NCI-H1048 (cell line): ENCODE measurements at places on chromosomes 5 and 9.

- no peak for DNase-seq
Observed at GRCh38 chr9:36874921-36875320, 159.1 kb downstream of the PAX5 start.

GRCh38 chr5:91018200-91018599 lies 364.9 kb downstream of the ARRDC3 start:
- DNase-seq: no peak

DNA sequence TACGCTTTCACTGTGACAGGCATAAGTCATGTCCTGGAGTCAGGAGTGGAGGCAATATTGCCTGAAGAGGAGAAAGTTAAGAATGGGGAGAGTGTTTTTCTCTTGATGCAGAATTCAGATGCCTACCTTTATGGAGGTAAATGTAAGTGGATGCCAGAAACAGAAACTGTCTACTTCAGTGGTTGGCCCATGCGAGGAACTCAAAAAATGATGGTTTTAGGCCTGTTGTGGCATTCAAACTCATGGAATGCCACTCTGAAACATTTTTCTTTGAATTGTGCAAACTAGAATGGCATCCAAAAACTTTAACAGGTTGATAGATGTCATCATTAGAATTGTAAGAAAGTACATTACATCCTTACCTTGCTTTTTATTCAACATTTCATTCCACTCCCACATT lies 47.7 kb upstream of the NTRK2 start:
- DNase-seq: no peak

DNA sequence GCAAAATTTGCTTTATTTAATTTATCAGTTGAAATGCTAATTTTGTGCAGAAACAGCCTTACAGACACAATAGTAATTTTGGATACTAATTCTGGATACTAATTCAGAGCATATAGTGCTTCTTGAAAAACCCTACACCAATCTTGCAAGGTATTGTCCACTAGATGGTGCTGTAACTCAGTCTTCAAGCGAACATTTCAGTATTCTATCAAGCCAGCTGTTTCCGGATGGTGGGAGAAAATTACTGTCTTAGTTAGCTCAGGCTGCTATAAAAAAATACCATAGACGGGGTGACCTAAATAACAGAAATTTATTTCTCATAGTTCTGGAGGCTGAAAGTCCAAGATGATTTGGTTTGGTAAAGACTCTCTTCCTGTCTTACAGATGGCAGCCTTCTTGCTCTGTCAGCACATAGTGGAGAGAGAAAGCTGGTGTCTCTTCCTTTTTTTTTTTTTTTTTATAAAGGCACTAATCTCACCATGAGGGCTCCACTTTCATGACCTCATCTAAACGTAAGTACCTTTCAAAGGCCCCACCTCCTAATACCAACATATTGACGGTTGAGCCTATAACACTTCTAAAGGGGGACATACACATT lies 1306.5 kb upstream of the CDH9 start:
- DNase-seq: peak; percentile 59

DNA sequence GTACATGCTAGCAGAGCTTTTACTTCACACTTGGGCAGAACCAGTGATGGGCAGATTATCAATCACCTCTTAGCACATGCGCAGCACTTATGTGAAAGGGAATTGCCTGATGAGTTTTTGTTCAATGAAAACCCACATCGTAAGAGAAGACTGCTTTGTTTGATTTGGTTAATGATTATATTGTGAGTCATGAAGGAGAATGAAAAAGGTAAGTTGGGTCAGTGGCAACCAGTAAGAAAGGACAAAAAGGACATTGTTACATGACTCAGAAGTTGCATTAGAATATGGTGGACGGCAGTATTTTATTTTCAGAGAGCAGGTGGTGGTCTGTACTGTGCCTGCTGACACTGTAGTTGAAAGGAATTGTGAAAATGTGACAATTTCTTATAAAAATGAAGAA lies 127.4 kb downstream of the AOPEP start:
- DNase-seq: no peak

- no peak for DNase-seq
Observed at GRCh38 chr5:162209005-162209605, 141.5 kb downstream of the GABRG2 start.

- no peak for DNase-seq
Observed at GRCh38 chr5:89712134-89712700, 697.3 kb downstream of the CETN3 start.

GRCh38 chr5:172364773-172365172 lies 81.2 kb upstream of the UBTD2 start:
- DNase-seq: no peak

GRCh38 chr5:91956738-91957137 lies 573.6 kb upstream of the ARRDC3 start:
- DNase-seq: no peak

- no peak for DNase-seq
Observed at GRCh38 chr9:23380821-23381220, 445.2 kb downstream of the ELAVL2 start.

GRCh38 chr5:72702881-72703434 lies 113.5 kb upstream of the TNPO1 start:
- DNase-seq: no peak

GRCh38 chr9:113511856-113512761 lies 48.6 kb downstream of the RGS3 start:
- no peak for DNase-seq

DNA sequence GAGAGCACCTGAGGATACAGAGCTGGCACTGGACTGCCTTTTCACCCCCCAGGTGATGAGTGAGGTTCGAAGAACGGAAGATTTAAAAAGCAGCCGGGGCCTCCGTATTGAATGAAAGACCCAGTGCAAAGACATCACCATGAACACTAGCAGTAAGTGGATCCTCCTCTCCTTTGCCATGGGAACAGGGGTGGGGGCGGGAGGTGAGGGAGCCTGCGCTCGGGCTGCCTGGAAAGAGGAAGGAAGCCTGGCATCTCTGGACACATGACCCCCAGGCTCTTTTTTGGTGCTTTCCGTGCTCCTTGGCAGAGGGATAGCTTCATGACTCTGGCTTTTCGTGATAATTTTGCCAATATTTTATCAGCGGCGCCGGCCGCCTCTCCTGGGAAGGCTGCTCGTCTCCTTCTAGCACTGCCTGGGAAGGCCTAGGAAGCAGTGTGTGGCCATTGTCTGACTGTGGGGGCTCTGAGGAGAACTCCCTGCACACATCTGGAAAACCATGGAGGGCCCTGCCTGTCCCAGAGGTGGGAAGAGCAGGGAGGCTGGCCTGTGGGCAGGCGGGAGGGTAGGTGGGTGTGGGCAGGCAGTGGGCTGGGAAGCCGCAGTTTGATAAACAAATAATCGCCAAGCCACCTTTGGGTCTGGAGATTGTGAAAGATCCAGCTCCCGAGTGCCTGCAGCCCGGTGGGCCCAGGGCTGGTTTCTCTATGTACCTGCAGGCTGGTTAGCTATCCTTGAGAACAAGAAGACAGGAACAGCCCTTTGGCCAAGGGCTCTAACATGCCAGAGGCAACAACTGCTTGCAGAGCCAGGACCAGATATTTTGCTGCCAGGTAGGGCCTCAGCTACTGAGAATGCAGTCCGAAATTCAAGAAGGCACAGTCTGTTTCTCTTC lies 911 bp downstream of the ABLIM3 start:
- DNase-seq: no peak

DNA sequence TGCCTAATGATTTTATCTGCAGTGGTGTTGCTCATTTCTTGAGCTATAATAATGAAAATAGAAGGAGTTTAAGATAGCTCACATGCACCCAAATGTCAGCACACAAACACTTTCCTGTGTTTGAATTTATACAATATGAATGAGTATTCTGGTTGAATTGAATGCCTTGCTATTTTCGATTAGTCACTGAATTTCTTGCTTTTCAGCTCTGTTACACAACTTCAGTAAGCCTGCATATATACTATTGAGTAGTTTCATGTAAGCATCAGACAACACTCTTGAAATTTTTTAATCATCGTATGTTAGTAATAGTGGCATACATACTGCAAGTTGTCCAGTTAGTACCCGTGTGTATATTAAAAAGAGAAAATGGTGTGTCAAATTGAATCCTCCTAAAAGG lies 281.5 kb upstream of the GRIA1 start:
- DNase-seq: no peak
